Motor neuron (in vitro differentiated cells): ENCODE measurements at places on chromosomes 7 and 10.
A peak's percentile ranks its signal among the peaks of the same experiment; 100 is the strongest.

DNA sequence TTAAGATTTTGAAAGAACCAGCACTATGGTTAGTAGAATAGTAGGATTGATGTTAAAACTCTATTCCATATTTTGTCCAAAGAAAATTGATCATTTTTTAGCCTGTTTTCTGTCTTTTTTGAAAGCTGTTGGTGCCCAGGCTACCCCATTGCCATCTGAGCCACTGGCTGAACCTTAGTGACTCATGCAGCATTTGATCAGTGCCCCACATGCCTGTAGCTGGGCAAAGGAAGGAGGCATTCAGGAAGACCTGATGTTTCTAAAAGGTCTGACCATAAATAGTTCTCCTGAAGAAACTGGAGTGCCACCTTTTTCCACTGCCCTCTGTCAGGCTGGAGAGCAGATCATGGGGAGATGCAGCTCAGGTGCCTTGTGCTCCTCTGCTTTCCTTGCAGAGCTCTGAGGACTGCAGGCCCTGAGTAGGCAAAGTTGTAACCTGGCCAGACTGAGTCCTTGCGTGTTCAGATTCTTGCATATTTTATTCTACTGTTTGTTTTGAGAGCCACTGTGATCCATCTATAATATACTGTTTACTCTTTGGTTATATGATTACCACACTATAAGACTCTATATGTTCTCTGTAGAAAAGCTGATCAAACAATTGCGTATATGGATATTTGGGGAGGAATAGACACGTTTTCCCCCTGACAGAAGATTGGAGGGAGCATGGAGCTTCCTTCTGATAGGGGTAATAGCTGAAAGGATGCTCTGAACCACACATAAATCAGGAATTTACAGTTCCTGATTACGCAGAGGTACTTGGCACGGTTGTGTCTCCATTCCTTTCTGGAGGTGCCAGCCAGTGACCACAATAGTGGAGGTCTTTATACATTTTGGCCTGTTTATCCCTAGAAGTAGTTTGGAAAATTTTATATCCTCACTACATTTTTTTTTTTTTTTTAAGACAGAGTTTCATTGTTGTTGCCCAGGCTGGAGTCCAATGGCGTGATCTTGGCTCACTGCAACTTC, 48.9 kb upstream of the GJD4 start:
- no peak for ATAC-seq

DNA sequence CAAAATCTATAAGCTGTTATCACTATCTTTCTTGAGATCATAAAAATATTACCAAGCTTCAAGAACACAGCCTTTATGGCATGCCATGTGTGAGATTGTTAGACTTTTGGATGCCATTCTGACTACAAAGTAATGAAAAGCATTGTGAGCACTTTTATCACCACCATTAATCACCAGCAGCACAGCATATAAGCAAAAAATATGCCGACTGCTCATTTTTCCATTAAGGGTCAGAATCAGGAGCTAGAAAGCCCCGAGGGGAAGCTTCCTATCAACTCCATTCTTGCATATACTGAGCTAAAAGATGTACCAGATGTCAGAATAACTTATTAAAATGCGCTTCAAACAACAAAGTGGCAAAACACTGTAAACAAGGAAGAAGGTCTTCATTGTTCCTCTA, 114.3 kb downstream of the LMBR1 start:
- no peak for ATAC-seq

- ATAC-seq, result no peak
These were observed 22.2 kb downstream of the LANCL2 start for GRCh38 chr7:55387062-55387965.

DNA sequence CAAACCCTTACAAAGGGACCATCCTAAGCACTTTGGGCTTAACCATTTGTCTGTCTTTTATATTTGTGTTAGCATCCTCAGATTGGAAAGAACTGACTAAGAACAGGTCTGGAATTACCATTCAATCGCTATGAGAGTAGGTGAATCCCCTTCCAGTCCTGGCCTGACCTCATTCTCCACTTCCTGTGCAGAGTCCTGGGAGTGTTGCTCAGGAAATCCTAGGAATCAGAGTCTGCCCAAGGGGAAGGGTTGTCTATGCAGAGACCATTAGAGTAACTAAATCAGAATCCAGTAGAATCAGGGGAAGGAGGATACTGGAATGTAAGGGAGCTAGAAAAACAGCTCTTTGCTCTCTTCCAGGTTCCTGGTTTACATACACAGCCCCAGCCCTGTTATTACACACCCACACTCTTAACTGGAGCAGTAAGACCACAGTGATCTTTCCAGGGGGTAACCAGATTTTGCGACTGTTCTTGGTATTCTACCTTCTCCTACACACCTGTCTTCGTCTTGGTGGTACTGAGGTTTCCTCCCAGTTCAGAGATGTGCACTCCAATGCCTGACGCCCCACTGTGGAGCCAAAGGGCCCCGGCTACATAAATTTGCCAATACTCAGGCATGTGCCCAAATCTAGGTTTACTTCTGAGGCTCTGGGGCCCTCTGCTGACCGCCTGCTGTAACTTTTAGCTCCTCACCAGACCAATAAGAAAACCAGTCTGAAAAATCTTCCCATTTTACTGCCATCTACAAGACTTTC, 103.7 kb downstream of the RNF216 start:
- ATAC-seq, result peak; percentile 56

GRCh38 chr10:60708666-60709065, 69.6 kb upstream of the CDK1 start:
- ATAC-seq, result no peak

DNA sequence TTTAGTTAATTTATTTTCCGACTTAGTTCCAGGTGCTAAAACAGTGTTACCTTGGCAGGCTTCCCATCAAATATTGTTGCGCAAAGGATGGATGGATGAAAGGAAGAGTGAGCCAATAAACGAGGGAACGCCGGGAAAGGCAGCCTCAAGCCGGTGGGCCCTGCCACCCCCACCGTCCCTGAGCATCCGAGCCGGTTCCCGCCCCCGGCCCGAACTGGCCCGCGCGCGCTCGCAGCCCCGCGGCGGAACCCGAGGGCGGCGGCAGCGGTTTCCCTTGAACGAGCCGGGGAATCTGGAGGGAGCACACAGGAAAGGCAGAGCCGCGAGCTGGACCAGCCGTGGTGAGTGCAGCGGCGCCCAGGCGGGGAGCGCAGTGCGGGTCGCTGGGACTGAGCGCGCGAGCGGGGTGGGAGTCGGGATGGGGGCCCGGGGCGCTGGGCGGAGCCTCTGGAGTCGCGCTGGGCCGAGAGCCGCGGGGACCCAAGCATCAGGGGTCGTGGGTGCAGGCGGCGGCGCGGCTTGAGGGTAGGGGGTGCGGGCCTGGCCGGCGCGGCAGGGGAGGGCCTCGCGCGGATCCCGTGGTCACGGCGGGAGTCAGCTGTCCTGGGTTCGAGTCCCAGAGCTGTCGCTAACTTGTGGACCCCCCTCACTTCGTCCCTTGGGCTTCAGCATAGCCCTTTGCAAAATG, at the start of gene AGK:
Gene AGK, plus strand, starts transcription at position 317 of the 688 bp plus-strand sequence. CDS start 4,057 bp downstream, outside the sequence.
- peak; percentile 97 for ATAC-seq

GRCh38 chr10:18797286-18797685, 138.1 kb downstream of the ARL5B start:
- ATAC-seq, result no peak

GRCh38 chr7:13540429-13540828, 449.0 kb downstream of the ETV1 start:
- no peak for ATAC-seq

DNA sequence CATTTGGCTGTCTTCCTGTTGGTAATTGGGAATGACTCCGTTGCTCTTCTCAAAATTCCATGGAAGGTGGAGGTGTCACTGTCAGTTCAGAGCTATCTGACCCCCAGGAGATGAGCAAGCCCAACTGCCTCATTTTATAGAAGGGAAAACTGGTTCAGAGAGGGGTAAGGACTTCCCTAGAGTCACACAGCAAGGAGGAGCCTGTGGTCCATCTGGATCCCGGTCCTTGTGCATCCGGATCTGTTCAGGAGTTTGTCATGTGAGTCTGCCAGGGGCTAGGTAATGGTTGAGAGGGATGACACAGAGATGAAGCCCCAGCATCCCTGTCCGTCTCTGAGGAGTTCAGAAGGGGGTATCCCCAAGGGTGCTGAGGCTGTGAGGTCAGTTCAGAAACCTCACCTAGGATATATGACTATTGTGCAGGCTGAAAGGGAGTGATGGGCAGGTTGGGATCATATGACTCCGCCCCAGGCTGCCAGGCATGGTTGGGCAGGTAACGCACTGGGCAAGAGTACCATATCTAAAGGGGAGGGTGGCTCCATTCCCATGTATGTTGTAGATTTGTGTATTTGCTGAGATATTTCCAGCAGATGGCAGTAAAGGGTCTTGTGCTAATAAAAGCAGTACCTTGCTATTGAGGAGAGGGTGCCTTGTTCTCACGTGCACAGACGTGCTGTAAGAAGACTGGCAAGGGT, 16.0 kb upstream of the SLC29A3 start:
- ATAC-seq, result peak; percentile 50

- no peak for ATAC-seq
These were observed 67.7 kb upstream of the CC2D2B start for GRCh38 chr10:95840121-95840520.

DNA sequence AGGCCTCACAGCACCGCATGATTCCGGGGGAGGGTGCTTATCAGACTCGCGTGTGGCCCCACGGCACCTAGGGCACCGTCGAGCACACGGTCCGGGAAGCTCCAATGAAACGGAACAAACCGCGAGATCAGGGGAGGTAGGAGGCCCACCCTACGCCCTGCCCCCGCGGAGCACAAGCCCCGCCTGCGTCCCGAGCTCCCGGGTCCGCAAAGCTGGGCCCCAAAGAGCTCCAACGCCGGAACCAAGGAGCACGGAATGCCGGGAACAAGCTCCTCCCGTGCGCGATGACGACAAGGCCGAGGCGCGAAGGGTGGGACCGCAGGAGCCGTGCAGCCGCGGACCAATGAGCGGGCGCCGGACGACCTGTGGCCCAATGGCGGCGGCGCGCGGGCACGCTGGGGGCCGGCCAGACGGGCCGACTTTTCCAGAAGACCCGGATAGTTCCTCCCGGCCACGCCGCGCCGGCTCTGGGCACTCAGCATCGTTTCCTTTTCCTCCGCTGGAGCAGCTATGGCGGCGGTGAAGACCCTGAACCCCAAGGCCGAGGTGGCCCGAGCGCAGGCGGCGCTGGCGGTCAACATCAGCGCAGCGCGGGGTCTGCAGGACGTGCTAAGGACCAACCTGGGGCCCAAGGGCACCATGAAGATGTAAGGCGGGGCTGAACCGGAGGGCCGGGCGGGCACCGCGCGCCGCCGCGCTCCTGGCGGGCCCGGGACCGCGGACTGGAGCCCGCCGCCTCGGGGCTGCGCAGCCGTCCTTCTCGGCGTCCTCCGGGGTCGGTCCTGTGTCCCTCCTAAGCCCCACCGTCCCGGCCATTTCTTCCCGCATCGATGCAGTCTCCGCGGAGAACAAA, at the start of the genes CCT6A and PSPH:
Gene CCT6A, plus strand, starts transcription at position 427 of the 853 bp plus-strand sequence. Its CDS starts 84 bp downstream, at position 511.
Gene PSPH, minus strand, starts transcription at position 106 of the 853 bp plus-strand sequence. CDS start 30,232 bp downstream, outside the sequence.
- ATAC-seq, result peak; percentile 93

DNA sequence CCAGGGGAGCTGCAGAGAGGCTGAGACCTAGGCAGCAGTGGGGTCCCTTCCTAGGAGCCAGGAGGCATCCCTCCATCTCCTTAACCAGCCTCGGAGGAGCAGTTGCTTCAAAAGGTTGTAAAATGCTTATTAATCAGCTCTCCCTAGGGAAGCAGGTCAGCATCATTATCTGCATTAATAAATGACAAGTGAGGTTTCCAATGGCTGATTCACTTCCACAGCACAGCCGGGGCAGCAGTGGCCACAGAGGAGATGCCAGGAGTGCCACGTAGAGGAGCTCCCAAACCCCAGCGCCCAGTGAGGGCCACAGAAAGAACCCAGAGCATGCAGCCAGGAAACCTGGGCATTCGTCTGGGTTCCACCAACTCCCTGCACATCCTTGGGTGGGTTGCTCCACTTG, 8.2 kb upstream of the NPFFR1 start:
- ATAC-seq, result no peak

- no peak for ATAC-seq
These were observed 7.4 kb upstream of the TSPAN33 start for GRCh38 chr7:129136887-129137642.

- ATAC-seq, result no peak
These were observed 37.0 kb downstream of the KLF6 start for GRCh38 chr10:3747984-3748383.
